ENCODE measurements at places on chromosomes 7 and 10.
A peak's percentile ranks its signal among the peaks of the same experiment; 100 is the strongest.

DNA sequence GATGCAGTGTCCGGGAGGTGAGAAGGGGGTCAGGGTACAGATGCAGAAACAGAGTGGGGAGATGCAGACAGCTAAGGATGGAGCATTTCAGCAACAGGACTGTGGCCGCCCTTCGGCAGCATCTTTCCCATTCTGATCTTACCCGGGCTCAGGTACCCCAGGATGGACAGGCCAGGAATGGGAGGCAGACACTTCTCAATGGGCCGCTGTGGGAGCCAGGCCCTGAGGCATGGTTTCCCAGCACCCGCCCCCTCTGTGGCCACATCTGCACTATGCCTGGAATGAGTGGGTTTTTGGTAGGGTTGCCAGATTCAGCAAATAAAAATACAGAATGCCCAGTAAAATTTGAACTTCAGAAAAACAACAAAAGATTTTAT, 105.2 kb upstream of the CTBP2 start:
- no peak for DNase-seq

- peak; percentile 44 for DNase-seq
Observed at GRCh38 chr10:44293306-44293778, 91.6 kb downstream of the CXCL12 start.

DNA sequence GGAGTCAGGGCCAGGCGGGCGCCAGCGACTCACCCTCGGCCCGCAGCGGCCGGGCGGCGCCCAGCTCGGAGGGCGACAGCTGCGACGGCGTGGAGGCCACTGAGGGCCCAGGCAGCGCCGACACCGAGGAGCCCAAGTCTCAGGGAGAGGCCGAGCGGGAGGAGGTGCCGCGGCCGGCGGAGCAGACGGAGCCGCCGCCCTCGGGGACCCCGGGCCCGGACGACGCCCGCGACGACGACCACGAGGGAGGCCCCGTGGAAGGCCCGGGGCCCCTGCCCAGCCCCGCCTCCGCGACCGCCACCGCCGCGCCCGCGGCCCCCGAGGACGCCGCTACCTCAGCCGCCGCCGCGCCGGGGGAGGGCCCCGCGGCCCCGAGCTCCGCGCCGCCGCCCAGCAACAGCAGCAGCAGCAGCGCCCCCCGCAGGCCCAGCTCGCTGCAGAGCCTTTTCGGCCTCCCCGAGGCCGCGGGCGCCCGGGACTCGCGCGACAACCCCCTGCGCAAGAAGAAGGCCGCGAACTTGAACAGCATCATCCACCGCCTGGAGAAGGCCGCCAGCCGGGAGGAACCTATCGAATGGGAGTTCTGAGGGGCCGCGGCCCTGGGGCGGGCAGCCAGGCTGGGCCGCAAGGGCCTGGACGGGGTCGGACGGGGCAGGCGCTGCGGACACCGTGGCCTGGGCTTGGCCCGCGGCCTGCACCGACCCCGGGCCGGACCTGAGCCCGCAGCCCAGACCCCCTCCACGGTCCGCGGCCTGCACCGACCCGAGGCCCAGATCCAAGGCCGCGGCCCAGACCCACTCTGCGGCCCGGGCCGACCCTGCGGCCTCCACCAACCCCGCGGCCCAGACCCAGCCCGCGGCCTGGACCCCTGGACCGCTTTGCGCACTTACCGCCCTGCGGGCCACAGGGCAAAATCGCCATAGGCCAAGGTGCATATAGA, 37.9 kb upstream of the SH2B2 start:
- DNase-seq, result no peak

- DNase-seq, result peak; percentile 76
Observed at GRCh38 chr7:139714163-139714901, 63.5 kb downstream of the HIPK2 start.

DNA sequence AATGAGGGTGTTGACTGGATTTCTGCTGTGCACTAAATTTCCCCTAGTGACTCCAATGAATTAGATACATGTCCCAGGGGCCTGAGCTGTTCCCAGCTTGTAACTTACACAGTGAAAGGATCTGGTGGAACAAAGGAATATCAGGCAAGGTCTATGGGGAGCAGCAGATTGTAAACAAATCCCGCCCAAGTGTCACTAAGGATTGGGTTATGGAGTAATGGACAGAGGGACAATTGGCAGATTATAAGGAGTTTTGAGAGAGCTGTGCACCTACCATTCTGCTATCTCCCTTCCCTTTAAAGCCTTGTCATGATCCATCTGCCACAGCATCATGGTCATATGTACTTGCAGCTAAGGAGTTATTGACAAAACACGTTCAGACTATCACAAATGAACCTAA, 183.0 kb downstream of the RAB11FIP2 start:
- no peak for DNase-seq

- DNase-seq, result no peak
Observed at GRCh38 chr10:87090779-87091178, 3.9 kb downstream of the GLUD1 start.

DNA sequence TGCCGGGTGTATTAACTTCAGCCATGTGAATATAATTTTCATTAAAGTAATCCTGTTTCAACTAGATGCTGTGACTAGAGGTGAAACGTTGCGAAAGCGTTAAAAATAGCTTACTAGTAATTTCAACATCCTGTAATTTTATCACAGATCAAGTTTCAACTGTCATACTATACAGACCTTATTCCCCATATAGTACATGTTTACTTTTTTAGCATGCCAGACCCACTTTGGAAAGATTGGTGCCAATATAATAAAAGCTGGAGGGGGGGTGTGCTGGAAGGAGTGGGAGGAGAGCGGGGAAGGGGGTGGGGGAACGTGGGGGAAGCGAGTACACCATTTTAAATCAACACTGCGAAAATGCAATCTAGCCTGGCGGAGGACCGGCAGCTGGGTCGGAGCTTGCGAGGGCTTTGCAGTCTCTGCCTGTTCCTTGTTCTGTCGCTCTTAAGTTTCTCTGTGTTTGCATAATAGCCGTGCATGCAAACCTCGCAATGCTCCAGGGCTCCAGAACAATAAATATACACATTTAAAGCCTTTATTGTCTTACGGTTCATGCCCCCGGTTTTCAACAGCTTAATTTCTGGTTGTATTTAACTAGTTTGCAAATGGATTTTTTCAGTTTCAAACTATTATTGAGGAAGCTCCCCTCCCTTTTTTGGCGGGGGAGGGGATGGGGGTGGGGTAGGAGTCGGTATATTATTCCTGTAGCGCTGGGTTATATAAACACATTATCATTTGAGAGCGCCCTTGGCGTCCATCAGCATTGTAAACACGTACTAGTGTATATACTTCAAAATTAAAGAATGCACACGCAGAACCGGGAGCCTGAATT, 1.3 kb upstream of the ARID5B start:
- peak; percentile 40 for DNase-seq

GRCh38 chr7:88540012-88540411, 219.5 kb upstream of the ZNF804B start:
- no peak for DNase-seq

- no peak for DNase-seq
Observed at GRCh38 chr7:70352088-70352487, 753.8 kb downstream of the AUTS2 start.

DNA sequence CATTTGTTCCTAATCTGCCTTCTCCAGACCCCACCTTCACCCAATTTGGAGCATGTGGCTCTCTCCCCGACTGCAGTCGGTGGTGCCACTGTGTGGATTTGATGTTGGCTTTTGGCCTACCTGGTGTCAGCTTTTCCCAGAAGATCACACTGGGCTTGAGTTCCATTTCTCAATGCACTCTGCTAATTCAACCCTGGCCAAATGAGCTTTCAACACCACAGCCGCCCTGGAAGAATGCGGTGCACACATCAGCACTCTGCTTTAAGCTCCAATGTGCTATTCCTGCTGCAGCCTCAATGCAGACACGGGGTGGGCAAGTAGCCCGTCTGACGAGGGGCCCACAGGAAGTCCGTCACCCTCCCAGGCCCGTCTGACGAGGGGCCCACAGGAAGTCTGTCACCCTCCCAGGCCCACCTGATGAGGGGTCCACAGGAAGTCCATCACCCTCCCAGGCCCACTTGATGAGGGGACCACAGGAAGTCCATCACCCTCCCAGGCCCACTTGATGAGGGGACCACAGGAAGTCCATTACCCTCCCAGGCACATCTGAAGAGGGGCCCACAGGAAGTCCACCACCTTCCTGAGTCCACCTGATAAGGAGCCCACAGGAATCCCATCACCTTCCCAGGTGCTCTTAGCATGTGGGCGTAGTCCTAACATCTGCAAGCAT, 64.4 kb downstream of the ASB13 start:
- DNase-seq, result no peak

DNA sequence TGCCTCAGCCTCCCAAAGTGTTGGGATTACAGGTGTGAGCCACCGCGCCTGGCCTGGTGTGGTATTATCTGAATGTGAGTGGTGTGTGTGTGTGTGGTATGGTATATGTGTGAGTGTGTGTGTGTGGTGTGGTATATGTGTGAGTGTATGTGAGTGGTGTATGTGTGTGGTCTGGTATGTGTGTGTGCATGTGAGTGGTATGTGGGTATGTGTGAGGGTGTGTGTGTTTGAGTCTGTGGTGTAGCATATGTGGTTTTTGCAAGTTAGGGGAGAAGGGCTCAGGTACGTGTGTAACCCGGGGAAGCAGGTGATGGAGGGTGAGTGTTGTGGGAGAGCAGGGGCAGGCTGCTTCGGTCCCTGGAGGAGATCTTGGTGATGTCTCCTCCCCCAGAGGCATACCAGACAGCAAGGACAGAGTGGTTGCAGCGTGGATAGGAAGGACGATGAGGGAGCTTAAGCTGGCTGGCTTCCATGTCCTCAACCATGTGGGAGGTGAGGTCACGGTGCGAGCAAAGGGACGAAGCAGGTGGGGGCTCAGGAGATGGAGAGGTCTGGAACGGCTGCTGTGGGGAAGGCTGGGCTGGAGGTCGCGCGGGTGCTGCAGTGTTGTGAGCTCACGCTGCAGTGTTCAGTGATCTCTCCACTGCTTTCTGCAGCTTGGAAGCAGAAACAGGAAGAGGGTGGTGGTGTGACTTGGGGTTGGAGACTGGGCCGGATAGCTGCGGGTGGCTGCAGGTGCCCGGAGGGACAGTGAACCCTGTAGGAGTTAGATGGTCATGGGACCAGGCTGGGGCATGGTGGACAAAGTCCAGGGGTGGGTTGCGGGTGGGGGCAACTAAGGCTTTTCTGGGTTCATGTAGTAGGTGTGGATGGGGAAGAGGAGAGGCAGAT, 5.0 kb downstream of the ZYX start:
- DNase-seq, result no peak

DNA sequence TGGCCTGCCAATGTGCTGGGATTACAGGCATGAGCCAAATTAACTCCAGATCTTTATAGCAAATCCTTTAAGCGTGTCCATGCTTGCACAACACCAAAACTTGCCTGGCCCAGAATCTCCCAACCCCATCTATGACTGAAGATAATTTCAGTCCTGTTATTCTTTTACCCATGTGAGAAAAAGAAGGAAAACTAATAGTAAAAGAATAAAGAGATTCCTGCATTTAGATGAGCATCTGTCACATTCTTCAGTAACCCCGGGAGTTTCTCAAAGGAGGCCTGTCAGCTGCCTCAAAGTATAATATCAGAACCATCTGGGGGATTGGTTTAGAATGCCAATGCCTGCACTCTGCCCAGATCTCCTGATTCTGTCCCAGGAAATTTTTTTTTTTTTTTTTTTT, 158.1 kb upstream of the KMT2E start:
- DNase-seq, result no peak

GRCh38 chr7:157686285-157686894, 349.6 kb downstream of the DNAJB6 start:
- no peak for DNase-seq

DNA sequence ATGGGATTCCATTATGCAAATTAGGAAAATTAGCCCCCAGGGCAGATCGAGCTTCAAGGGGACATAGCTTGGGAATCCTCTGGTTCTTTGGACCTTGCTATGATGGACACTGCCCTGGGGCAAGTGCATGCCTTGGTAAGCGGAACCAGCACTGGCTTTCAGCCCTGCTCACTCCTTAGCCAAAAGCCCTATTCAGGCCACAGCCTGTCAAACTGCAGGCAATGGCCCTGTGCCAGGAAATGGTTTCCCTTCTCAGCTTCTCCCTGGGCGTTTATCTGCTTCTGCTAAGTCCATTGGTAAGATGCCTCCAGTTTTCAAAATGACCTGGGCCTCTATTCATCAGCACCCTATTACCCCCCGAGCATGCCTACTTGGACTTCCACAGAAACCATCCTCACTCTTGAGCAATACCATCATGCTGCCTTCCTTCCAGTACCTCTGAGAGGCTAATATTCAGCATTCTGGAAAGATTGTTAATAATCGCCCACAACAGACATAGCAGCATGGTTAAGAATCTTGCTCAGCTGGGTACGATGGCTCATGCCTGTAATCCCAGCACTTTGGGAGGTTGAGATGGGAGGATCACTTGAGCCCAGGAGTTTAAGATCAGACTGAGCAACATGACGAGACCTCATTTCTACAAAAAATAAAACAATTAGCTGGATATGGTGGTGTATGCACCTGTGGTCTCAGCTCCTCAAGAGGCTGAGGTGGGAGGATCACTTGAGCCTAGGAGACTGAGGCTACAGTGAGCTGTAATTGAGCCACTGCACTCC, 918.6 kb upstream of the AUTS2 start:
- no peak for DNase-seq

GRCh38 chr7:159240962-159241361, 96.3 kb upstream of the VIPR2 start:
- no peak for DNase-seq

DNA sequence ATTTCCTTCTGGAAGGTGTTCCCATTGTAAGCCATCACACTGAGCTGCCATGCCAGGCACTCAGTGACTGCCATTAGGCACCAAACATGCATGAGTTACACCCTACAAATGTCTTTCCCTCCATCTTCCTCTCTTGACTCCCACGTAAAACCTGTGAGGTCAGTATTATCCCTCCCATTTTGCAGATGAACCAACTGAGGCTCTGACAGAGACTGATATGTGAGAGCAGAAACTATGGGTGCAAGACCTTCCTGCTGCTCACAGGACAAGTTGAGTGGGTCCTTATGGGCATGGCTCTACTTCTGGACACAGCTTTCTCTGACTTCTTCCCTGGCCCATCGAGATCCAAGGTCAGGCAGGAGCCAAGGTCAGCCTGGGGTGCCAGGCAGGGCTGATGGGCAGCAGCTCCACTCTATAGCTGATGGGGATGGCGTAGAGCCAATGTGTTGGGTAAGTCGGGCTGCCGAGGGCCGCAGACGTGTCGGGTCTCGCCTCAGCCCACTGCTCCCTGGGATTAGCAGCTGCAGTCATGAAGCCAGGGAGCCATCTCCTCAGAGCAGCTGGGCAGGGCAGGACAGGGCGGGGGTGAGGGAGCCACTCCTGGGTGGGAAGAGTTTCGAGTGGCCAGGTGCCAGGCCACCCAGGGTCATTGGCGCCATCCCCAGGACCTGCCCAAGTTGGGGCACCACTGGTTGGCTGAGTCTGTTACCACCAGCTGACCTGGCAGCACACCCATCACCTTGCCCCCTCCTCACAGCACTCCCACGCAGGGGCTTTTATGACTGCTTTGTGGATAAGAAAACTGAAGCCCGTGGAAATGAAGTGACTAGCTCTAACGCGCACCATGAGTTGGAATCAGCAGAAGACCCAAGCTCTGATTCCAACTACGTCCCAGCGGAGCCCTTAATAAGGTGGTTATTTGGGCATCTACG, 117.8 kb upstream of the ZMIZ1 start:
- no peak for DNase-seq

- no peak for DNase-seq
Observed at GRCh38 chr10:75379817-75380216, 21.7 kb downstream of the ZNF503 start.

- no peak for DNase-seq
Observed at GRCh38 chr10:72904806-72905205, 11.3 kb downstream of the OIT3 start.

Measured in GM13977 (cell line).